ENCODE measurements at places on chromosomes 2 and 18.

GRCh38 chr2:196259507-196260481, 88.4 kb upstream of the STK17B start:
- no peak for DNase-seq

DNA sequence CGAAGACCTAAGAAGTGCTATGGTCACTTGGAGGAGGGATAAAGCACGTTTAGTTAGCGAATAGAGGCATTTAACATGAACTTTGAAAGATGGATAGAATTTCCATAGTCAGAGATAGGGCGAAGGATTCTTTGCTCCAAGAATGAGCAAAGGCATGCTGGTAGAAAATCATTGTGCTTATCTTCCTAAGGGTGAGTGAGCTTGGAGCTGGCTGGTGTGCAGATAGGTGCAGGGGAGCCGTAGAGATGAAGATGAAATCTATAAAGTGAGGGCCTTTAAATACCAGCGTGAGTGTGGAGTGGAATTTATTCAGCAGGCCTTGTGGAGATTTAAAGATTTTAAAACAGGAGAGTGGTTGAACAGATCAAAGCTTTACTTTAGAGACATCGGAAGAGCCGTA, 1.6 kb downstream of the HRH4 start:
- no peak for DNase-seq

DNA sequence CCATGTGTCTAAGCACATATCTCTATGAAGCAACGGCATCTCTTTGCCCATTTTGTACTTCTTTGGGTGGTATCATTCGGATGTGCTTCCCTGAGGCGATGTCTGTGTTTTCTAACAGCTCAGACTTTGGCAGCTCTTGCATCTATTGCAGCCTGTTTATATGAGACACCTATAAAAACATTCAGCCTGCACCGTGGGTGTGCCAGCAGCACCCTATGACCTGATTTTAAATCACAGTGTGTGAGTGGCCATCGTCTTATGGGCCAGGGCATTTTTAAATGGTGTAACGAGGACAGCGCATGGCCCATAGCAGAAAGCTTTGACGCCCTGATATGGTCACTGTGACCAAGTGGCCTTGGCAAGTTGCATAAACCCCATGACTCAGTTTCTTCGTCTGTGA, 12.9 kb downstream of the NPAS2 start:
- no peak for DNase-seq

DNA sequence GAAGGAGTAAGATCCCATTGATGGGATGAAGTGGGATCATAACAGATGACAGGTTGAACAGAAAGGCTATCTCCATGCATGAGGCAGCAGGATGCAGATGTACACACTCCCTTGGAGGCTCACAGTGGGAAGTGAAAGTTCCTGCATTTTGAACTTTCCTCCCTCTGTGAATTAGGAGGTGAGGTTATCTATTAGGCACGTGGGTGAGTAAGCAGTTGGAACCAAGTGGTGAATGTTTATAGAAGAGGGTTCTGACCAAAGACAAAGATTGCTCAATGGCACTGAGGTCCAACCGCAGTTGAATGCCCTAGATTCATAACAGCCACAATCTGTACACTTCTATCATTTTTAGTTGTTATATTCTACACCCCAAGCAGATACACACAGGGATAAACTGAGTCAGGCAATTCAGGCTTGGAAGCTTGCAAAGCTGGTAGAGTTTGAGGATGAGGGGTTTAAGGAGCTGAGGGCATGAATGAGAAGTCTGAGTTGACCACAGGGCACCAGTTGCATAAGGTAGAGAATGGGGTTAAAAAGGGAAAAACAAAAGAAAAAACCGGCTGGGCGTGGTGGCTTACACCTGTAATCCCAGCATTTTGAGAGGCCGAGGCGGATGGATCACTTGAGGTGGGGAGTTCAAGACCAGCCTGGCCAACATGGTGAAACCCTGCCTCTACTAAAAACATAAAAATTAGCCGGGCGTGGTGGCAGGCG, 7.1 kb upstream of the KCMF1 start:
- no peak for DNase-seq

GRCh38 chr2:174054926-174055325, 89.8 kb upstream of the SP3 start:
- DNase-seq, result no peak

DNA sequence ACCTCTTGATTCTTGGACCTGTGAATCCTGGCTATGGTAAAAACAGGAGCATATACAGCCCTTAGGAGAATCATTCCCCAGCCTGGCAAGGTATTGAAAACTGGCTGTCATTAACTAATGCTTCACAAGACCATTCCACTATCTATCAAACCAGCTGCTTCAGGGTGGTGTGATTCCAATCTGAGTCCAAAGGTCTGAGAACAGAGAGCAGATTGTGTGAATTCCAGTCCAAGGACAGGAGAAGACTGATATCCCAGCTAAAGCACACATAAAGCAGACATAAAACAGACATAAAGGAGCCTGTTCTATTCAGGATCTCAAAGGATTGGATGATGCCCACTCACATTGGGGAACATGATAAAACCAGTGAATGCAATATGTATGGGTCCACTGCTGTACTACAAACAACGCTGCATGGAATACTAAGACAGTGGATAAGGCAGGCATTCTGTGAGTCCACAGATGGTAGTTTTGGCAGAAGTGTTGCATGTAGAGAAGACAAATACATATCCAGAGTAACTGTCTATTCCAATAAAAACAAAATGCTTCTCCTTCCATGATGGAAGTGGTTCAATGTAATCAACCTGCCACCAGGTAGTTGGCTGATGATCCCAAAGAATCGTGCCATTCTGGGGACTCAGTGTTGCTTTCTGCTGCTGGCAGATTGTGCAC, 363.9 kb downstream of the KCNJ3 start:
- DNase-seq, result no peak

GRCh38 chr2:230688490-230688889, 24.2 kb upstream of the CAB39 start:
- no peak for DNase-seq

DNA sequence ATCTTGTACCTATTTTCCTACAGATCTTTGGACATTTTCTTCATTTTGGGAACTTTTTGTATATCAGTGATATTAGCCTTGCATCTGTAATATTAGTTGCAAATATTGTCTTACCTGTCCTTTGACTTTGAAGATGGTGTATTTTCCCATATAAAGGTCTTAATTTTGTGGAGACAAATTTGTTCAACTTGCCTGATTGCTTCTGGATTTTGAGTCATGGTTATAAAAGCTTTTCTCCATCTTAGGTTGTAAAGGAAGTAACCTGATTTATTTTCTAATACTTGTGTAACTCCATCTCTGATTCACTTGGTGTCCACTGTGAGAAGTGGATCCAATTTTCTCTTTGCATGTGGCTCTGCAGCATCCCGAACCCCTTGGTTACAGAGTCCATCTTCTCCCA, 97.7 kb upstream of the OTOS start:
- DNase-seq, result no peak

DNA sequence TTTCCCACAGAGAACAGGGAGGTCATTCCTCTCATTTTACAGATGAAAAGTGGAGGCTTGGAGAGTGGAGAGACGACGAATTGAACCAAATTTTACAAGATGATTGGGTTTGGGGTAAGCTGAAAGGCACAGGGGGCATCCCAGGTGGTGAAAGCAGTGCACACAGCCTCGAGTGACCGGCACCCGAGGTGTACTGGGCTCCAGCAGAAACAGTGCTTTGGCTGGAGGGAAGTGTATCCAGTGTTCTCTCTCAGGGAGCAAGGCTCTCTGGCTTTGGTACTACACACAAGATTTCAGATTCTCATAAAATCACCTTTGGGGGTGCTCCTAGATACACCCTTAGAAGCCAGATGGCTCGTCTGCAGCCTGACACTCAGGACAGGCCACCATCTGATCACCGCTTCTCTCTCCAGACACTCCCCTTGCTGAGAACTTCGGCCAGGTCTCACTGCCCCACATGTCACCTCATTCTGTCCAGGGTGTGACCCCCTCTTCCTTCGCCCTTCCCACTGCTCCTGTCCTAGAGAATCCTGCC, 339.6 kb downstream of the CYRIA start:
- DNase-seq, result no peak

- DNase-seq, result no peak
Observed at GRCh38 chr2:152251211-152251610, 75.6 kb upstream of the STAM2 start.

DNA sequence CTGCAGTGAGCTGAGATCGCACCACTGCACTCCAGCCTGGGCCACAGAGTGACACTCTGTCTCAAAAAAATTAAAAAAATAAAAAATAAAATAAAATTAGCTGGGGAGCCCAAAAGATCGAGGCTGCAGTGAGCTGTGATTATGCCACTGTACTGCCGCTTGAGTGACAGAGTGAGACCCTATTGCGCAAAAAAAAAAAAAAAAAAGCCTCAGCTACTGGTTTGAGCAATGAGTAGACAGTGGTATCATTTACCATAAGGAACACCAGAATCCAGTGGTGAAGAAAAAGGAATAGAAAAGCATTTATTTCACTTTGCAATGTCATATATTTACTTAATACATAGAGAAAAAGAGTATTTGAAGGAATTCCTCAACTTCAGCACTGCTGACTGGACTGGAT, 3.0 kb downstream of the SAP130 start:
- DNase-seq, result no peak

DNA sequence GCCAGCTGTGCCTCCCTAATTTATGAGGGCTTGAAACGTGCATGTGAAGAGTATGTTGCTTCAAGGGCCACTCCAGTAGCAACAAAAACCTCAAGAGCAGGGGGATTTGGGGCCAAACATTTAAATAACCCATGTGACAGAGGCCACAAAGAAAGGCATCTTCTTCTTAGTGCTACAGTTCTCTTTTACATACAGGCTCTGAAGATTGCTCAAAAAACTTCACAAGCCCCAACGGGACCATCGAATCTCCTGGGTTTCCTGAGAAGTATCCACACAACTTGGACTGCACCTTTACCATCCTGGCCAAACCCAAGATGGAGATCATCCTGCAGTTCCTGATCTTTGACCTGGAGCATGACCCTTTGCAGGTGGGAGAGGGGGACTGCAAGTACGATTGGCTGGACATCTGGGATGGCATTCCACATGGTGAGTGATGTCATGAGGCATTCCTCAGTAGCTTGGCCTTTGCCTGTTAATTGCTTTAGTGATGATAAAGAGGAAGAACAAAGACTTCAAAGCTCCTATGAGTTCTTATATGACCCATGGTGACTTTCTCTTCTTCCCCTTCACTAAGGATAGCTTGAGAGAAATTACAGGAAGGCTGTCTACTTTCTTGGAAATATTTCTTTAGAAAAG, 40.1 kb downstream of the NRP2 start:
- no peak for DNase-seq

- no peak for DNase-seq
Observed at GRCh38 chr2:179302764-179303571, 38.3 kb upstream of the SESTD1 start.

- no peak for DNase-seq
Observed at GRCh38 chr2:173998386-173998785, 33.2 kb upstream of the SP3 start.

- DNase-seq, result no peak
Observed at GRCh38 chr2:193518041-193518817, 1323.5 kb upstream of the TMEFF2 start.

- no peak for DNase-seq
Observed at GRCh38 chr2:108570416-108570815, 36.1 kb downstream of the LIMS1 start.
